ENCODE measurements at places on chromosomes 2 and 18.

DNA sequence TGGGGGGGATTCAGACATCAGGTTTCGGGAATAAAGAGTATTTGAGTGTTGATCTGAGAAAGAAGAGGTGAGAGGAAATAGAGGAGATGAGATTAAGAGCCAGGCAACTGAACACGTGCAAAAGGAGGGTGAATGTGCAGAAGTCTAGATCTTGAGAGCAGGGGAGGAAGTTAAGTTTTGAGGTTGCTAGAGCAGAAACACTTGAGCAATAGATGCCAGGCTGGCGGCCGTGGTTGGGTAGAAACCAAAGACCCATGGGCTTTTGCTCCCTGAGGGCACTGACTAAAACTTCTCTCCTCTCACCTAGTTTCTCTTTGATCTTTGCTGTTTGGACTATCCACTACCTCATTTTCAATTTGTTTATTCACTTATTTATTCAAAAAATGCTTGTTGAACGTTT, 116.0 kb downstream of the CDC42EP3 start:
- DNase-seq, result no peak

- DNase-seq, result no peak
Observed at GRCh38 chr2:75959724-75960471, 249.2 kb upstream of the GCFC2 start.

GRCh38 chr2:231926180-231926741, at the start of gene NPPC:
Gene NPPC, minus strand, starts transcription at chr2:231926396. Its CDS starts 147 bp downstream, at chr2:231926249.
- DNase-seq, result no peak

DNA sequence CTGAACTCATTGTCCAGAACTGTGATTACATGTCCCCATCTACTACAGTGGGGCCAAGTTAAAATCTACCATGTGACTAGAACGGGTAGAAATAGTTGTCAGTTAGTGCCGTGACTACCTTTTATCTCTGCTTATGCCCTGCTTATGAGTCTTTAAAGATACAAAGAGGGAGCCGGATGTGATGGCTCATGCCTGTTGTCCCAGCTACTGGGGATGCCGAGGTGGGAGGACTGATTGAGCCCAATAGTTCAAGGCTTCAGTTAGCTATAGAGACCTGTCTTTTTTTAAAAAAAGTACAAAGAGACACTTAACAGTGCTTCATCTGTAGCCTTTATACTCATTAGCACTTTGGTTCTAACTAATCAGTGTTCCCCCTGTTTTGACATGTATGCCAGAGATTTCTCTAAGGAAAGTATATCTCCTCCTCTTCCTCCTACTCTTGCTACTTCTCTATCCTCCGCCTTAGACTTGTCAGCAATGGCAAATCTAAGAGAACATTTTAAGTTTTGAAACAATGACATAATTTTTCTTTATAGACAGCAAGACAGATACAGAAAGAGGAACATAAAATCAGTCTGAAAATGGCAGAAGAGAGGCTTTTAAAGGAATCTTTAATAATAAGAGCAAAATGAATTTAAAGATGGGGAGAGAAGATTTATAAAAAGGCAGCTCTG, 45.0 kb downstream of the NBEAL1 start:
- DNase-seq, result no peak

GRCh38 chr2:43402002-43402401, 175.6 kb upstream of the ZFP36L2 start:
- DNase-seq, result no peak

DNA sequence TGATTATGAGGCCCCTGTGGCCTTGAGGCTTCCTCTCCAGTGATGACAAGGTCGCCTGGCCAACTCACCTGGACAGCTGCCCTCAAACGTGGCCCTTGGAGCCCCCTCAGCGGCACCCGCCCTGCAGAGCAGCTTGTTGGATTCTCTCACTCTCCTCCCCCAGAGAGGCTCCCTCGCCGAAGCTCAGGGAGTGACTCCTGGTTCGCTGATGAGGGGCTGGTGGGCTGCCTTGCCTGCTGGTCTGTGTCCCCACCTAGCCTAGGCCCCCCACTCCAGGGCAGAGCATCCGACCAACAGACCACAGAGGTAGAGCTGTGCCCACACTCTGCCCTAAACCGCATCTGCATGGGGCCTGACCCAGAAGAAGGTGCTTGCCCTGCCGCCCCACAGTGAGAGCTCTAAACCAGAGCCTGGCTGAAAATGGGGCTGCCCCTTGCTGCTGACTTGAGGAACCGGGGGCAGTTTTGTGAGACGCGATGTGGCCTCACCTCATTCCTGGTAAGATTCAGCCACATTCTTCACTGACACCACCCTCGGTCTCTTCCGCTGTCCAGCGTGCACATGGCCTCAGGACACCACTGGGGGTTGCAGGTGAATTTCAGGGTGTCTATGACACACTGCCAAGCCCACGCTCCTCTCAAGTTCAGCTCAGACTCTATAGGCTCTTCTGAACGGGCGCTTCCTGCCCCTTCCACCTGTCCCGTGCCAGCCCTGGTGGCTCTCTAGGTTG, 131.6 kb downstream of the CABLES1 start:
- DNase-seq, result no peak

GRCh38 chr2:8193686-8194615, 487.9 kb upstream of the ID2 start:
- DNase-seq, result no peak

GRCh38 chr2:2762913-2763312, 431.8 kb upstream of the MYT1L start:
- no peak for DNase-seq

- DNase-seq, result no peak
Observed at GRCh38 chr2:156491176-156491575, 55.0 kb downstream of the GPD2 start.

- DNase-seq, result no peak
Observed at GRCh38 chr2:232658217-232658785, 24.9 kb downstream of the EFHD1 start.

DNA sequence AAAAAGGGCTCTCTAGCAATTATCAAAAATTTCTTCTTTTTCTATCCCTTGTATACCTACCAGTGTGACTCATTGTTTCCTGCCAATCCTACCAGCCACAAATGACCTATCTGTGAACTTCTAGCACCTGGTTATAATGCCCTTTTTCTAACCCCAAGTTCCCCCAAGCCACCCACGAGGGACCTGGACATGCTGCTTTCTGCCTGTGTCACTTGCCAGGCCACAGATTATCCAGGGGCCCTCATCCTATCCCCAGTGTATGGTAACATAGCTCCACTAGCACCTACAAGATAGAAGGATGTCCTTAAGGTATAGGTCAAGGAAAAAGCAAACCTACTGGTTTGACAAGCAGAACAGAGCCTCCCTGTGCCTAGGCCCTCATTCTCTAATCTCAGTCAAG, 26.8 kb downstream of the AAK1 start:
- no peak for DNase-seq

- DNase-seq, result no peak
Observed at GRCh38 chr18:3356614-3357013, 93.4 kb upstream of the TGIF1 start.

GRCh38 chr2:127228102-127228501, 8.0 kb upstream of the CYP27C1 start:
- DNase-seq, result no peak

DNA sequence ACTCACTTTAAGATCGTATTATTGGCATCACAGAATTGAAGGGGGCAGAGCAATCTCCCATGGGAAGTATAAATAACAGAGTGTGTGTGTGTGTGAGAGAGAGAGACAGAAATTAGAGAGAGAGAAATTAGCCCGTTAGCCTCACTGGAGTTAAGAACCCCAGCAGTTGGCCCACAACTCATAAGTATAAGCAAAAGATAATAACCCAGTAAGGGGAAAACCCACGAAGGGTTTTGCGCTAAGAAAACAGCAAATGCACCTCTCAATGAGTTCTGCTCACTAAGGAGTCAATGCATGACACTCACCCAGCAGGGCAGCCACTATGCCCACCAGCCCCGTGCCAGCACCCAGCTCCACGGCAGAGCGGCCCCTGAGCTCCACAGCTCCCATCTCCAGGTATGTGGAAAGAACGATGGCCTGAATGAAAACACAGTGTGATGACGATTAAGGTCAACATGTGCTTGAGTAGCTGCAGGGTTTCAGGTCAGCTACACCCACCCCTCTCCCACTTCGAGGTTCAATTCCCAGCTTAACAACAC, 3.6 kb downstream of the METTL21A start:
- no peak for DNase-seq

DNA sequence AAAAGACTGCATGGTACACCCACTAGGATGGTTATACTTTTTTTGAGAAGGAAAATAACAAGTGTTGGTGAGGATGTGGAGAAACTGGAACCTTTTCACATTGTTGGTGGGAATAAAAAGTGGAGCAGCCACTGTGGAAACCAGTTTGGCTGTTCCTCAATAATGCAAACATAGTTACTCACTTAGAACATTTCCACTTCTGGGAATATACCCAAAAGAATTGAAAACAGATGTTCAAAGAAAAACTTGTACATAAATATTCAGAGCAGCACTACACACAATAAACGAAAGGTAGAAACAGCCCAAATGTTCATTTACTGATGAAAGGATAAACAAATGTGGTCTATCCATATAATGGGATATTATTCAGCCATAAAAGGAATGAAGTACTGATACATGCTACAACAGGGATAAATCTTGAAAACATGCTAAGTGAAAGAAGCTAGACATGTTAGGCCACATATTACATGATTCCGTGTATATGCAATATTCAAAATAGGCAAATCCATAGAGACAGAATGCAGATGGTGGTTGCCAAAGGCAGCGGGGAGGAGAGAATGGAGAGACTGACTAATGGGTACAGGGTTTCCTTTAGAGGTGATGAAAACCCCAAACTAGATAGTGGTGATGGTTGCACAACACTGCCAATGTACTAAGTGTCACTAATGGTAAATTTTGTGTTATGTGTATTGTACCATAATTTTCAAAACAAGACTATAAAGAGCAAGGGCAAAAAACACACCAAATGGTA, 20.9 kb upstream of the LMAN1 start:
- no peak for DNase-seq

- no peak for DNase-seq
Observed at GRCh38 chr2:50408053-50408452, 623.9 kb downstream of the NRXN1 start.

DNA sequence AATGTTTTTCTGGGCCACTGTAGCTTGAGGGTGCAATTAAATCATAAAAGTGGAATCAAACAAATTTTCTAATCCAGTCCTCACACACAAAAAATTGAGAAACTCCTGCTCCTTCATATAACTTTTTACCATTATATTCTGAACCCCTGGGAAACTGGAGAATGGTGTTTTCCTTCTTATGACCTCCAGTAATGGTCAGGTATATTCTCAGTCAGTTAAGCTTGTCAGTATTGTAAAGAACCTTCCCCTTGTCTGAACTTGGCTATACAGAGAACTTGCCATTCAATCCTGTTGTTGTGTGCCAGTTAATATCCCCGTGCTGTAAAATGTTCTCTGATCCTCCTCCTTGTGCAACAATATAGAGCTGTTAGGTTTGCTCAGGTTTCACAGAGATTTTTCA, 39.5 kb downstream of the ZNF804A start:
- DNase-seq, result no peak

DNA sequence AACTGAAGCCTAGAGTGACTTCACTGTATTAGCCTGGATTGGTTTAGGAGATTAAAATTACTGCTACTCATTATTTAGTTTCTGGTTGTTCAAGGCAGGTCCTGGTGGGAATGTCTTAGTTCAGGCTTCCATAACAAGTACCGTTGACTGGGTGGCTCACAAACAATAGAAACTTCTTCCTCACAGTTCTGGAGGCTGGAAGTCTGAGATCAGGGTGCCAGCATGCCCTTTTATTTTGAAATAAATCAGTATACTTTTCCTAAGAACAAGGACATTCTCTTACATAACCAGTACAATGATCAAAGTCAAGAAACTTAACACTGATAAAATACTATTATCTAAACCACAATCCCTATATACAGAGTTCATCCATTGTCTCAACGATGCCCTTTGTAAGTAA, 4.0 kb upstream of the DAW1 start:
- no peak for DNase-seq

GRCh38 chr18:44568342-44568741, 112.3 kb upstream of the SETBP1 start:
- DNase-seq, result no peak

DNA sequence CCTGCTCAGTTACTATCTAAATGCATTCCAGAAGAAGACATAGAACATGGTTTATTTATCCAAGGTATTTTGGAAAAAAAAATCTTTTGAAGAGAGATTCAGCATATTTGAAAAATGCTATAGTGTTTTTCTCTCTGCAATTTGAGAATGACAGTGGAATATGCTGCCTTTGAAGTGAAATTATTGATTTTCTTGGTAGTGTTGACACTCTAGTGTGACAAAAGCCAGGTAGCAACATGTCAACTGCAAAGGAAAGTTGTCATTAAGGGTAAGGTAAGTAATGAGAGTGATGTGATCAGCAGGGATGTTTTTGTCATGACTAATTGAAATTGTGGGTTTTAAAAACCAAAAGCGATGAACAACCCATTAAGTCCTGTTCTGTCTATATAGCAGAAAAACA, 1387.1 kb upstream of the TMEFF2 start:
- no peak for DNase-seq

DNA sequence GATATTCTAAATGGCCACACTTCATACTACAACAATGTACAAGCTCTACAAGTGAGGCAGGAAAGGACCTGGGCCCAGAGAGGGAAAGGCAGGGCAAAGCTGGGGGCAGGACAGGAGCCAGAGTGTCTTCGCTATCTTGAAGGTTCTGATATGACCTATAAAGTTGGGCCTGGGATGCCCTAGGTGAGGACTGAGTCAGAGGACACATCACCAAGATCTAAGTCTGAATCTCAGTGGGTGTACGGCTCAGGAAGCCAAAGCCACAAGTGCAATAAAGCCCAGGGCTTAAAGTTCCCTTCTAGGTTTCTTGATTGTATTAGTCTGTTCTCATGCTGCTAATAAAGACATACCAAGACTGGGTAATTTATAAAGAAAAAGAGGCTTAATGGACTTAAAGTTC, 219.1 kb downstream of the ALK start:
- DNase-seq, result no peak

GRCh38 chr2:98465456-98466226, 21.0 kb downstream of the INPP4A start:
- peak; percentile 32 for DNase-seq

DNA sequence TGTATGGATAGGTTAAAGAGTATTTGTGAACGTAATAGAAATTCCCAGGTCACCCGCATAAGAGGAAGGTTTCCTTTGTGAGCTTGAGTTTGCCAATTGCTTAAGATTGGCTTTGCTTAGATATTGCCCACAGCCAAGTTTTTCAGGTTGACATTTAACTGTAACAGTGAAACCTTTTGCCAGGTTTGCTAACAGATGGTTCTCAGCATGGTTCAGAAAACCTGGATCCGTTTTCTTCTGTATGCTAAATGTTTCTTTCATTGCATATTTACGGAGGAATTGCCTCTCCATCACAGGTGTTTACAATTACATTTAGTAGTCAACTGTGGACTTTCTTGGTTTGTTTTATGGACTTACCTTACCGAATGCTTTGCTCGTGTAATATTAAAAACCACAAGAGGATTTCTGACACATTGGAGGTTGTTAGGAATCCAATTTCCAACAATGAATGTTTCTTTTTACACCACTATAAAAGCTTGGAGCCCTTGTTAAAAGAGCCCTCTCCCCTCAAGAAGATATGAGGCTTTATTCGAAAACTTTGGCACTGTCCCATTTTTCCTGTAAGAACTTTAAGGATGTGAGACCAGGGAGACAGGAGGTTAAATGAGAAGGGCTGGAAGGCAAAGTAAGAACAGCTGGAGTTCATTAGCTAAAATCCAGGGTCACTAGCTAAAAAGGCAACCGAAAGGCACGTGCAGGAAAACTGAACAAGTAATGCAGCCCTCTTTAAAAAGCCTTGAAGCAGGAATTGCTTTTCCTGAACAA, 7.8 kb downstream of the CDK15 start:
- DNase-seq, result no peak
